ENCODE measurements at places on chromosomes 3 and 15.

GRCh38 chr15:98738689-98739401 lies 90.5 kb downstream of the IGF1R start:
- DNase-seq: no peak

DNA sequence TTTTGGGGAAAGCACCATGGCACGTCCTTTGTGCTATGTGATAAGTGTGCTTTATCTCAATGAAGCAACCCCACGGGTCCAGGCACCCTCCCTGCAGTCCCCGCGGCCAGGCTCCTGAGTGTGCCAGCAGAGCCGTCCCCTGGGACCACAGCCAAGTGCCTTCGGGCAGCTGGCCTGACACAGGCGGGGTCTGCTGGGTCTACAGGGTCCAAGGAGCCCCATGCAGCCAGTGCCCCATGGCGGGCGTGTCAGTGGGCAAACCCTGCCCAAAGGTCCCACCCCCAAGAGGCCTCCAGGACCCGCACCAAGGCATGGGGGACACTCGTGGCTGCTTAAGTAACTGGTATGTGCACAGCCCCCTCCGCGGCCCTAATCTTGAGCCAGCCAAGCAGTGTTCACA lies 35.3 kb downstream of the KLHL25 start:
- no peak for DNase-seq

DNA sequence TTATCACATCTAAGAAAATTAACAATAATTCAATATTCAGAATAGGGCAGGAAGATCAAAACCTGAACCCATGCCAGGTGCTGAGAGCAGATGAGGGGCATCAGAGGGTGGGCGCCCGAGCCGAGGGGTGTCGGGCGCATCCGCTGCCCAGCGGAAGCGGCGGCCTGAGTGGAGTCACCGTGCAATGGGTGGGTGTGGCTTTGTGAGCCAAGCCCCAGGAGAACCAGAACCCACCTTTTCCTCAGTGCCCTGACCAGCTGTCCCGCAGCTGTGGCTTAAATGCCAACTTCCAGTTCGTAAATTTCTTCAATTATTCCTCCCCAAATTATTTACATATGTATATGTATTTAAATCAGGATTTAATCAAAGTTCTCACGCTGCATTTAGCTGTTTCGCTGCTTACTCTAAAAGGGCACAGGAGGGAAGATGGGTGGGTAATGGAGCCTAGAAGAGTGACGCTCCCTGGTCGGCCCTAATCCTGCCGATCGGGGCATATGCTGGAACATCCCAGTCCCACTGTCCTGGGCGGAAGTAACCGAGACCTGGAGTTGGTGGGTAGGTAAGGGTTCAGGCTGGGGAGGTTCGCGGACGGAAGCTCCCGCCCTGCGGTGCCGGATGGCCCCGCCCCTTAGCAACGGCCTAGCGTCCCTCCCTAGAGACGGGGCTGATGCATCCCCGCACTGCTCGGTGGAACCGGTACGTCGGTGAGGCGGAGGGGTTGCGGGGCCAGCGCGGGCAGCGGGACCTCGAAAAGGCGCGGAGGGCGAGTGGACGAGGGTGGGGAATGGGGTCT lies 1.3 kb downstream of the DNAH1 start:
- DNase-seq: peak; percentile 57

DNA sequence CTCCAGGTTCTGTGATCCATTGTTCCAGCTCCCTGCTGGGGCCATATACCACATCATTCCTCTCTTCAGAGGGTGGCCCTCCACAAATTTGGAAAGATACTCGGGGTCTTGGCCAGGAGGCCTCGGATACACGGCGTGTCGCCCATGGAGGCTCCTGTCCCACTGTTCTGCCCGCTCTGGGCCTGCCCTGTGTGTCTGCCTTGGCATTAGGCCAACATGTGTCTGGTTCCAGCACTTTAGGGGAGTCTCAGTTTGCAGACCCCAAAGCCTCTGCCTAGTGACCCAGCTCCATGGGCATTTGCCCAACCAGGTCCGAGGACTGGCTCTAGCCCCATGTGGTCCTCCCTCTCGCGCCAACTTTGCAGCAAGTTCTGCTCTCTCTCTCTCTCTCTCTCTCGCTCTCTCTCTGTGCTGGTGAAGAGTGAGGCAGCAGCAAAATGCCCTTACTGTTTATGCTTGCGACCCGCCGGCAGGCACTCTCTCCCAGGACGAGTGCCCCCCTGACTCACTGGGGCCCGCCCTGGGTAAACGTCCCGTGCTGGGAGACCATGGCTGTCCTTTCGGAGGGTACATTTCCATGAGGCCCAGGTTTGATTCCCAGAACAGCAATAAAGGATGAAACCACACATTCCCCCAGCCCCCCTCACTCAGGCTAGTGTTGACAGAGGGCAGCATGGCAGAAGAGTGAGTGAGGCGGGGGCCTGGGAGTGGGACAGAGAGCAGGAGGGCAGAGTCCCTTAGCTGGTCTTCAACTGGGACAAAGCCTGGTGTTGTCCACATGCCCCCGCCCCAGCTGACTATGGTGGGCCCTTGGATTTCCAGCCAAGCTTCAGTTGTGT lies 77.9 kb downstream of the ISG20 start:
- no peak for DNase-seq

- no peak for DNase-seq
These were observed 6.0 kb downstream of the SLC24A5 start for GRCh38 chr15:48126667-48127355.

GRCh38 chr3:10140996-10141546 lies 507 bp upstream of the VHL start:
- DNase-seq: no peak

DNA sequence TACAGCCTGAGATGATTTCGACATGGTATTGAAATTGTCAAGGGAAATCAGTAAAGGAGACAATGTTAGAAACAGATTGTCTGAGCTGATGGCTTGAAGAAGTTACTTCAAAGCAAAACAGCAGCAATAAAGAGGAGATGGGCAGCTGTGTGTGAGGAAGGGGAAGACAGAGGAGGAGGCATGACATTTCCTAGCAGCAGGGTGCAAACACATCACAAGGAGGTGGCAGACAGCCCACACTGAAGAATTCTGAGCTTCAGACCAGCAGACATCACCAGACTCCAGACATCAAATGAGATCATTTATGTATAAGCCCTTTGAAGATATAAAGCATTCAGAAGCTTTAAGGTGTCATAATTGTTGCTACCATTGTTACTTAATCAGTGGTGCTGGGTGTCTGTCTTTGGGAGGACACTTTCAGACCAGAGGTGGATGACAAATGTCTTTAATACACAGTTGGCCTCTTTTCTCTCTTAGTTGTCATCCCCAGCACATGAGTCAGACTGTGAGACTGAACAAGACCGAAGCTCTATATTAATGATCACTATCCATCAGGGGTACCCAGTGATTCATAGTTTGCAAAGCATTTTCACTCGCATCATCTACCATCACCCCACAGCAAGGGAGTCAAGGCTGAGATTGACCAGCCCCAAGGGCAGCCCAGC lies 203.9 kb downstream of the MINAR1 start:
- no peak for DNase-seq

DNA sequence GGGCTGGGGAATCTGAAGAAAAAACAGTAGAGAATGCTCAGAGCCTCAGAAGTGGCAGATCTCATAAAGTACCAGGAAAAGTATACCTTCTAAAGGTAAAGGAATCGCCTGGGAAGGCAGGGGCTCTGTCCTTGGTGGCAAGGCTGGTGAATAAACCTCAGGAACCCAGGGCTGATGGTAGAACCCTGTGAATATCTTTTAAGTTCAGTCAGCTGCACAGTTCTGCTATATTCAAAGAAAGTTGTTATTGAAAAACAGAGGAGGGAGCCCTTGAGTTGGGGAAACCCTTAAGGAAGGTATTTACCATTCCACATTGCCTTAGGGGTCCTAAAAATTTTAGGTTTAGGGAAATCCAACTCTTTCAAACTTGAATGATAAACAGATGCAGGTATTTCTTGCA lies 31.2 kb downstream of the ZPLD1 start:
- DNase-seq: no peak

DNA sequence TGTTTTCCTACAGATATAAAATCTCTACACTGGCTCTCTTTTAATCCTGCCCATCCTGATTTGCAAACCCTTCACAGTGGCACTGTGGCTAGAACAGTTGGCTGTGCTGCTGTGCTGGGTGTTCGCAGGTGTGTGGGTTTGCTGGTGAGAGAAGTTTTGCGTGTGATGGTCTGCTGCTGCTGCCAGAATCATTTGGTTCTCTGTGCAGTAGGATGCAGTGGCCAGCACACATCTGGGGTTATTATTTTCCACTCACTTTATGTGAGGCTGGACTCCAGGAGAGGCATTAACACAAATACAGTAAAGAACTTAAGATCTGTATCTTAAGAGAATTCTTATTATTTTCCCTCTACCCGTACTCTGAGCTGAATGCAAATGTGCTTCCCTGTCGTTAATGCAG lies 16.0 kb upstream of the PSMD6 start:
- DNase-seq: no peak

DNA sequence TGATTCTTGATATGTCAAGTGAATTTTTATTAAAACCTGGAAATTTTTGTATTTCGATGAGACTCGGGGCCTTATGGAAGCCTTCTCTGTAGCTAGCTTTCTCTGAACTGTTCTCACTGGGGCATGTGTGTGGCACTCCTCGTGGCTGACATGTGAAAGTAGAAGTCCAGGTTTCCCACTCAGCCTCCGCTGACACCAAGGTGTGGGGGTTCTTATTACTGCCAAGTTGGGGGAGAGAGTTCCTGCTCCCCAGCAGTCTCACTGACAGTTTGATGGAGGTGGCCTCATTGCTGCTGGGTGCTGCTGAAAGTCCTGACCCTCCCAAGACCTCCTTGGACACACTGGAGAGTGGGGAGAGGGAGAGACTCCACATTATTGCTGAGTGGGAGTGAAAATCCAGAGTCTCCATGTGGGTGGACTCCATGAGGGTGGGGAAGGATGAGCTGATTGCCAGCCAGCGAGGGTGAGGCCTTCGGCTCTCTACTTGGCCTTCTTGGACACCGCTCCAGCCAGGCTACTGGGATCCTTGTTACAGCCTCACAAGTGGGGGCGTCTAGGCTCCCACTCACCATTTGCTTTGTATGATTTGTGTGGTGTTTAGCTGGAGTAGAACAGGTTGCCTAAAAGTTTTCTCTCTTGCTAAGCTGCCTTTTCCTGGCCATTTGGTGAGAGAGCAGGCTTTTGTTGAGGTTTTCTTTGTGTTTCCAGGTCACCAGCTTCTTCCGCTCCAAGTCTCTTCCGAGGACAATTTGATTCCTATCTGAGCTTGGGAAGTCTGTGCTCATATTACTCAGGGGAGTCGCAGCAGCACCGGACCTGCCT lies 64.1 kb downstream of the LSM3 start:
- no peak for DNase-seq

GRCh38 chr3:10995871-10996270 lies 3.3 kb downstream of the SLC6A1 start:
- no peak for DNase-seq

- no peak for DNase-seq
These were observed 132.6 kb upstream of the CTDSPL start for GRCh38 chr3:37729119-37729518.

- DNase-seq: no peak
These were observed 15.9 kb downstream of the SEMA3G start for GRCh38 chr3:52429031-52429430.

DNA sequence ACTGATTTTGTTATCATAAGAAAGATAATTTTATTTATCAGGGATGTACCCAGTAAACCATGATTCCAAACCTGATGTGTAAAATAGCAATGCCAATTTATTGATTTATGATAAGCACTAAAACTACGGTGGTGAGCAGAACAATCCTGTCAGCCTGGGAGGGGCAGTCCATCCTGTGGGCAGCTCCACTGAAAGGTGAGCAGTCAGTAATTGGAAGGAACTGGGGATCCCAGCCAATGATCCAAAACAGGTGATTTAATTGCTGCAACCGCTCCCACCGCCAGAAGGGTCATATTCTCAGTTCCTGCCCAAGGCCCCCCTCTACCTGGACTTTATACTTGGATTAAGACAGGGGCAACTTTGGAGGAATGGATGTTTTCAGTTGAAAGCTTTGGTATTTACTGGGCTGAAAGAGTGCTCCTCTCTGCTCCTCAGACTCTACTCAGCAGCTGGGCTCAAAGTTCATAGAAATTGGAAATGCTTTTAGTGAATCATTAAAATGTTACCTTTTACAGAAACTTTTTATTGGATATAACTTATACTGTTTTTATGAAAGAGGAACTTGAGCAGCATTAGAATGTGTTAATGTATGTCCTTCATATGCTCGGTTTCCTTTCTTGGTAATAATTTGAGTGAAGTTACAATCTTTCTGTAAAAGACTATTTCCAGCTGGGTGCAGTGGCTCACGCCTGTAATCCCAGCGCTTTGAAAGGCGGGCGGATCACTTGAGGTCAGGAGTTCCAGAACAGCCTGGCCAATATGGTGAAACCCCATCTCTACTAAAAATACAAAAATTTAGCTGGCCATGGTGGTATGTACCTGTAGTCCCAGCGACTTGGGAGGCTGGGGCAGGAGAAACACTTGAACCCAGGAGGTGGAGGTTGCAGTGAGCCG lies 198.6 kb upstream of the IL12A start:
- no peak for DNase-seq

DNA sequence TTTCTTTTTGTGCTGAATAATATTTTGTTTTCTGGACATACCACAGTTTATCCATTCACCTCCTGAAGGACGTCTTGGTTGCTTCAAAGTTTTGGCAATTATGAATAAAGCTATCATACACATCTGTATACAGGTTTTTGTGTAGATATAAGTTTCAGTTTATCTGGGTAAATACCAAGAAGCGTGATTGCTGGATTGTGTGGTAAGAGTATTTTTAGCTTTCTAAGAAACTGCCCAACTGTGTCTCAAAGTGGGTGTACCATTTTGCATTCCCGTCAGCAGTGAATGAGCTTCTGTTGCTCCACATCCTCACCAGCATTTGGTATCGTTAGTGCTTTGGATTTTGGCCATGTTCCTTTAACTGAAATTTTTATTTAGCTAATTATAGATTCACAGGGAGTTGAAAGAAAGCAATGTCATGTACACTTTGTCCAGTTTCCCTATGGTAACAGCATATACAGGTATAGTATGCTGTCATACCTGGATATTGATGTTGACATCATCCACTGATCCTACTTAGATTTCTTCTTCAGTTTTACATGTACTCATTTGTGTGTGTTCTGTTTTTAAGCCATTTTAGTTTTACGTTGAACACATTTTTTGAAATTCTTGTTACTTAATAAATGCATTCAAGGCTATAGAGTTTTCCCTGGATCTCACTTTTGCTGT lies 11.9 kb downstream of the ARID3B start:
- no peak for DNase-seq

DNA sequence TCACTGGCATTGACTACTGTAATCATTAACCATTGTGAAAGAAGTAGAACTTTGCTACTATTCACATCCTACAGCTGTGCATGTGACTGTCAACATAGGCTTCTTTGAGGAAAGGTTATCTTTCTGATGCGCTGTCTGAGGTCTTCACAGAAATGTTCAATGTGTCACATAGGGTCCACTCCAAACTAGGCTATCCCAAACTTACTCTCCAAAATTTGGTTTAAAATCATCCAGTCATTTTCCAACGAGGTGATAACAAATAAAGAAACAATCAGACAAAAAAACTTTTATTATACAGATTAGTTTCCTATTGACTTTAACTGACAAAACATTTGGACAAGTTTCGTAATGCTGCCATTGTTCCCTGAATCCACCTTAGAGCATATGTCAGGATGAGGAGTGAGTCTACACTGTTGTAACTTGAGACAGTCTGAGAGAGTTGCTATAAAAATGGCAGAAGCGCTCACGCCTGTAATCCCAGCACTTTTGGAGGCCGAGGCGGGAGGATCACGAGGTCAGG lies 511.6 kb downstream of the PLOD2 start:
- no peak for DNase-seq

GRCh38 chr15:70703096-70703878 lies 60.1 kb downstream of the UACA start:
- DNase-seq: no peak
